GM12864 (cell line): ENCODE measurements at places on chromosomes 4 and X.

GRCh38 chrX:24899391-24899790, 116.4 kb downstream of the ARX start:
- DNase-seq, result no peak

DNA sequence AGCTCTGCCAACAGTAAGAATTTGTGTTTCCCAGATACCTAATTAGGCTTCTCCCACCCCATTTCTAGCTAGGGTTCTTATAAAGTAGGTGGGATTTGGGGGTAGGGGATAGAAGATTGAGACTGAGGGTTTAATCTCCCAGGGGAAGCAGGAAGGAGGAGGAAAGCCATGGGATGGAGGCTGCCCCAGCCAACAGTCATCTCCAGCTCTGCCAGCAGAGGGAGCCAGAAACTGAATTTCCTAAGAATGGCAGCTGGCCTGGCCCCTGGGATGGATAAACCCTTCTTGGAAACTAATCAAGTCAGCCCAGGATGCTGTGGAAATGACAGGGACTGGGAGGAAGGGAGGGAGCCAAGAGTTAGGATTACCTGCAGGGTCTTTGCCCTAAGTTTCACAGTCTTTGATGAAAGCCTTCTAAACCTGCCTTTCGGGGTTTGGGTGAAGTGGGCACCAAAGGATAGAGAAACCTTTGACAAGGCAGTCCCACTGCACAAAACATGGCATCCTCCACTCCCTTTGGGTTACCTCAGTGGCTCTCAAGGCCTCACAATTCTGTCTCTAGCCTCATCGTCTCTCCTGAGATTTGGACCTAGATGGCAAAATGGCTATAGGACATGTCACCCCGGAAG, 6.7 kb upstream of the ERCC6L start:
- DNase-seq, result no peak

GRCh38 chrX:111609206-111609605, 71.8 kb upstream of the ALG13 start:
- no peak for DNase-seq

- no peak for DNase-seq
Observed at GRCh38 chr4:133402616-133403015, 253.5 kb downstream of the PCDH10 start.

DNA sequence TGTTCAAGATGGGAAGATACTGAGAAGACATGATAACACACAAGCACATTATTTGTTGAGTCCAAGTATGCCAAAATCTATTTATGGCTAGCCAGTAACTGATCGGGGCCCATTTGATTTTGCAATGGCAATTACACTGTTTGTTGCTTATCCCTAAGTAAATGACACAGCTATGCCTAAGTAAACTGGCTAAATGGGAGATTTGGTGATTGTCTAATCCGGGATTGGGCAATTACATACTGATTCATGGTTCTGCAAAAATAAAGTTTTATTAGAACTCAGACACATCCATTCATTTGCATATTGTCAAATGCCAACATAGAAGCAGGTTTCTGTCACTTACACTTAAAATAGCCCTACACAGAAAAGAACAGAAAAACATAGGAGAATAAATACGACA, 140.2 kb upstream of the TBL1X start:
- no peak for DNase-seq

GRCh38 chr4:87235020-87235671, 14.7 kb upstream of the KLHL8 start:
- no peak for DNase-seq

GRCh38 chr4:7844594-7844991, 95.1 kb downstream of the AFAP1 start:
- no peak for DNase-seq

- DNase-seq, result no peak
Observed at GRCh38 chrX:51760657-51761056, 17.4 kb downstream of the GSPT2 start.

- DNase-seq, result no peak
Observed at GRCh38 chrX:142312591-142312990, 107.5 kb upstream of the MAGEC2 start.

GRCh38 chr4:158055668-158056067, 117.2 kb downstream of the GASK1B start:
- no peak for DNase-seq

DNA sequence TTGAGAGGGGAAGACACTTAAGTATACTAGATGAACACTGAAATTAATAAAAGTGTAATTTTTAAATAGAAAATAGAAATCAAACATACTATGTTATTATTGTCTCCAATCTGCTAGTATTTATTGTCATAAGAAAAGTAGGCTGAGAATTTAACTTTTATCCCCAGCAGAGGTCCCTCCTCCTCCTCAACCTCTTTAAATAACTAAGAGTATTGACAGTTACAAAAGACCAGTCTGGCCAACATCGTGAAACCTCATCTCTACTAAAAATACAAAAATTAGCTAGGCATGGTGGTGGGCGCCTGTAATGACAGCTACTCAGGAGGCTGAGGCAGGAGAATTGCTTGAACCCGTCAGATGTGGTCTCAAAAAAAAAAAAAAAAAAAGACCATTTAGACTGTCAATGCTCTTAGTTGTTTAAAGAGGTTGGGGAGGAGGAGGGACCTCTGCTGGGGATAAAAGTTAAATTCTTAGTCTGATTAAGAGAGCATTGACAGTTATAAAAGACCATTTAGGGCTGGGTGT, 4.2 kb downstream of the SLC30A9 start:
- no peak for DNase-seq

- DNase-seq, result no peak
Observed at GRCh38 chr4:153771046-153771445, 11.2 kb upstream of the RNF175 start.

GRCh38 chr4:121651597-121651996, 45.2 kb downstream of the ANXA5 start:
- peak; percentile 2 for DNase-seq

DNA sequence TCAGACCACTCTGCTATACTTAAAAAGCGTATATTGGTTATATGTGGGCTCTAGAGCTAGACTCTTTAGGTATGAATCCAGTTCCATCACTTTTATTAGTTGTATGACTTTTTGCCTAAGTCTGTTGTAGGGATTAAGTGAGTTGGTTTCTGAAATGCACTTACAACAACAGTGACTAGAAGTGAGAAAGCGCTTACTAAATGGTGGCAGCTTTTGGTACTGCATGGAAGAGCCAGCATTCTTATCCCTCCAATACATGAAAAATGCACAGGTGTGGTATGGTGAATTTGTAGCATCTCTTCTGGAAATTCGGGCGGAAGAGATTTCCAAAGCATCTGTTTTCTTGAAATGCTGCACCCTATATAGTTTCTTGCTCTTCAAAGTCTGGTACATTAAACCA, 117.1 kb downstream of the SPANXA1 start:
- no peak for DNase-seq

GRCh38 chr4:152971053-152971452, 34.9 kb downstream of the FHDC1 start:
- no peak for DNase-seq

GRCh38 chr4:83894831-83895230, 358.9 kb downstream of the GPAT3 start:
- DNase-seq, result no peak

DNA sequence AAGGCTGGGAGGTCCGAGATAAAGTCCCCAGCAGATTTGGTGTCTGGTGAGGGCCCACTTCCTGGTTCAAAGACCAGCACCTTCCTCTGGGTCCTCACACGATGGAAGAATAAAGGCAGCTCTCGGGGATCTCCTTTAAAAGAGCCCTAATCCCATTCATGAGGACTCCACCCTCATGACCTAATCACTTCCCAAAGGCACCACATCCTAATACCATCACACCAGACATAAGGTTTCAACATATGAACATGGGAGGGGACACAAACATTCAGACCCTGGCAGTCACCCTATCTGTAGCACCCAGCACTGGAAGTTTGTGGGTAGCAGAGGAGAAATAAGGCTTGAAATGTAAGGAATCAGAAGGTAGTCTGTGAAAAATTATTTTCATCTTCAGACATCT, 112.9 kb upstream of the NOCT start:
- no peak for DNase-seq

- peak; percentile 57 for DNase-seq
Observed at GRCh38 chr4:924107-925096, 7.7 kb downstream of the GAK start.

- DNase-seq, result no peak
Observed at GRCh38 chrX:38500866-38501265, 60.5 kb upstream of the TSPAN7 start.

DNA sequence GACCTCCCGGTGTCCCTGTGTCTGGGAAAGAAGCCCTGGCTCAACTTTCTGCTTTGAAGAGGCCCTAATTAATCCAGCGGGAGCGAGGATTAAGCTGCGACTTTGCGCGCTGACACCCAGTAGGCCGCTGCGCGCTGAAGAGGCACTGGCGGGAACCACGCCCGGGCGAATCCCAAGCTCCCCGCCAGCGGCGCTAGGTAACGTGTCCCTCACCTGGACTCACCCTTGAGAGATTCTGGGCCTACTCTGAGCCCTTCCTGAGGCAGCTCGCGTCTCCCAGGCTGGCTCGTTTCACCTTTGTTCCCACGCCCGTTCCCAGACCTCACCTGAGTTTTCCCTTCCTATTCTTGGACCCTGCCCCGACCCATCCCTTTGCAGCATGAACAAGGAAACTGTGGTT, 616 bp upstream of the KLHL34 start:
- DNase-seq, result no peak

DNA sequence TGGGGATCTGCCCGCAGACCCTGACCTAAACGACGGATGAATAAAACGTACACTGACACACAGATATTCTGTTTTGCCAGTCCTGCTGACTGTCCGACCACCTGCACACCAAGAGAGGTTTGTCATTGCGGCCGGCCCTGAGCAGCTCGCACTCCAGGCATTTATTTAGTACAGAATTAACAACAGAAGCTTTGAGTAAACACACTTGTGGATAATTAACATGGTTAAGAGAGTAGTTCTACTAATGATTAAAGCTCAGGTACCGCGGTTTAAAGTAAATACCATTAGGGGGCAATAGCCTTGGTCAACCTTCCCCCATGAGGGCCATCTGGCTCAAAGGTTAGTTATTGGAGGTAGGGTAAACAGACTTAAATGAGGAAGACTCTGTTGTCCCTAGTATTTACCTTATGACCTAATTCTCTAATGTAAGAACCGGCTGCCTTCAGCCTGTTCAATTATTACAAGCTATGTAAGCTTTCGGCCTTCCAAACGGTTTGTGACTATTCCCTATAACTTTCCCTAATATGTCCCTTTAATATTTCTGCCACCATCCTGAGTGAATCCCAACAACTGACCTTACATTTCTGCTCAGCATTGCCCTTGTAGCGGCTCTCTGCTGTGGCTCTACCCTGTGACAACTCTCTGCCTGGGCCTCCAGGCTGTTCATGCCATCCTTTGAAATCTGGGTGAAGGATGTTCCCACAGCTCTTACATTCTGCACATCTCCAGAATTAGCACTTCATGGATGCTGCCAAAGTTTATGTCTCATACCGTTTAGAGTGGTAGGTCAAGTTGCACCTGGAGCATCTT, 46.9 kb upstream of the SYTL5 start:
- no peak for DNase-seq

GRCh38 chrX:108456971-108457477, 17.4 kb downstream of the COL4A5 start:
- DNase-seq, result no peak

- DNase-seq, result no peak
Observed at GRCh38 chrX:48511560-48511959, 2.8 kb downstream of the PORCN start.

DNA sequence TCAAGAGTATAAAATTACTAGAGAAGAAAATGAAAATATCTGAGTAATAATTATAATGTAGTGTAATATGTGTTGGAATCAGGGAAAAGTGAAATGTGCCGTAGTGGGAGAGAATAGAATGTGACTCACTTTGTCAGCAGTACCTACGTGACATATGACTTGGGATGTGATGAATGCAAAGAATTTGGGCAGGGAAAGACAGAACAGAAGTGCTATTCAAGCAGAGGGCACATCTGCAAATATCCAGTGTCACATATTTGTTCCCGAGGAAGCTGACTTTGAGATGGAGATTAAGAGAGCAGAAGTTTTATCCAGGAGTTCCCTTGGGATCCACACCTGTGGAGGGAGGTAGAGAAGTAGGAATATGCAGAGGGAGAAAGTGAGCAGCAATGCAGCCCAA, 69.3 kb upstream of the HS3ST1 start:
- DNase-seq, result no peak

DNA sequence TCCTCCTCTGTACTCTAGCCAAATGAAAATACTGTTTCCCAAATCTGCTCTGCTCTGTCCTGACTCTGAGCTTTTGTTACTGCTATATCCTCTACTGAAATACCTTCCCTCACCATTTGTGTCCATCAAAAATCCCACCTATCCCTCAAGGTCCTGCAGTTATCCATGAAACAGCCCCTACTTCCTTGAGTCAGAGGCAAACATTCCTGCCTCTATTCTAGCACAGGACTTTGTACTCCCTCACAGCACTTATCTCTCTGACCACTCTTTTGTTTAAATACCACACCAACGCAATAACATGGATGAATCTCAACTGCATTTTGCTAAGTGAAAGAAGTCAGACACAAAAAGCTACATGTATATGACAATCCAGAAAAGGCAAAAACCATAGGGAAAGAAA, 10.5 kb upstream of the RNF128 start:
- DNase-seq, result no peak
